NCI-H1105 treated with DMSO at 0.1 percent for 48 hours (cell line): ENCODE measurements at places on chromosomes 16 and 17.
A peak's percentile ranks its signal among the peaks of the same experiment; 100 is the strongest.

DNA sequence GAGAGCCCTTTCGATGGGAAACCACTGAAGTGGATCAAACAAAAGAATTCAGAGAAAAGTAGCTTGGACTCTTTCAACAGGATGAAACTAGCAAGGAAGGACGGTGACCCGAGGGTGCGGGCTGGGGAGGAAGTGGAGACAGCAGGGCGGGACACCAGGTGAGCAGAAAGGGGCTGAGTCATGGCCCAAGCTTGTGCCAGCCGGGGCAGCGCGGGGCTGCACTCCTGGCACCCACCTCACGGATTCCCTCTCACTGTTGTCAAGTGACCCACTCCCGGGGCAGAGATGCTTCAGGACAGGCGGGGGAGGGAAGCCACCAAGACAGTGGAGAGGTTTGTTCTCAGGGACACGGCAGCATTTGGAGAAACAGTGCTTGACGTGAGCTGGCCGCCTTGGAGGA is 10.7 kb upstream of the RNF222 start:
- DNase-seq: no peak

GRCh38 chr17:39737760-39738567 is at the start of gene GRB7:
Gene GRB7 (plus strand): TSS chr17:39737938. CDS start chr17:39742302, 4,364 bp downstream.
- DNase-seq: peak; percentile 80

DNA sequence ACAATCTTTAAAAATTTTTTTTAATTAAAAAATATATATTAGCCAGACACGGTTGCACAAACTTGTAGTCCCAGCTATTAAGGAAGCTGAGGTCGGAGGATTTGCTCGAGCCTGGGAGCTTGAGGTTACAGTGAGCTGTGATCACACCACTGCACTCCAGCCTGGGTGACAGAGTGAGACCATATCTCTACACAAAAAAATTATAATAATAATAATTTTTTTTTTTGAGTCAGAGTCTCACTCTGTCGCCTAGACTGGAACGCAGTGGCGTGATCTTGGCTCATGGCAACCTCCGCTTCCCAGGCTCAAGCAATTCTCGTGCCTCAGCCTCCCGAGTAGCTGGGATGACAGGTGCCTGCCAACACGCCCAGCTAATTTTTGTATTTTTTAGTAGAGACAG is 23.8 kb downstream of the LITAF start:
- DNase-seq: no peak

GRCh38 chr17:80829166-80829813 is 162.4 kb upstream of the CHMP6 start:
- no peak for DNase-seq

DNA sequence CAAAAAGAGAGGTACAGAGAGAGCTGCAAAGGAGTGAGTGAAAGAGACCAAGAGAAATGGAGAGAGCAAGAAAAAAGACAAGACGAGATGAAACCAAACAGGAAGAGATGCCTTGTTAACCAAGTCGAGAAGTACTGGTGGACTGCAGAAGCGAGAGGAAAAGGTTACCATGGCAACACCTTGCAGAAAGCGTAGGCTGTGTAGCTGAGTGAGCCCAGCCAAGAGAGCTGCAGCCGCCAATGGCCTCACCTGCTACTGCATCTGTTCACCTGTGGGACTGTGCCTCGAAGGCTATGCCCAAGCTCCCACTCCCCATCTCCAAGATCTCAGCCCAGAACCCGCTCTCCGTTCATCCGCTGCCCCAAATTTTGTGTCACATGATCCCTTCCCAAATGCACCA is 161.3 kb downstream of the SLC39A11 start:
- DNase-seq: peak; percentile 6

DNA sequence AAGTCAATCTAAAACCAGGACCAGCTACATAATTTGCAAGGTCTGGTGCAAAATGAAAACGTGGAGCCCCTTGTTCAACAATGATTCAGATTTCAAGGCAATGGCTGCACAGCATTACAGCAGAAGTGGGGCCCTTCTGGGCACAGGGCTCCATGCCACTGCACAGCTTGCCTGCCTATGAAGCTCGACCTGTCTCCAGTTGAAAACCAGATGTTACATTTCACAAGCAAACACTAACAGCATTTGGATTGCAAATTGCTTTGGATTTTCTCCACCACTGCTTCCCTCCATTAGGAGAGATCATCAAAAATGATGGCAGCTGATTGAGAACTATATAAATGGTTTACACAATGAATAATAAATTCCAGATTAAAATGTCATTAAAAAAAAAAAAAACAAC is 551.4 kb upstream of the ZFHX3 start:
- DNase-seq: no peak

- peak; percentile 78 for DNase-seq
Observed at GRCh38 chr16:2003827-2004641, 5.6 kb downstream of the ZNF598 start.

DNA sequence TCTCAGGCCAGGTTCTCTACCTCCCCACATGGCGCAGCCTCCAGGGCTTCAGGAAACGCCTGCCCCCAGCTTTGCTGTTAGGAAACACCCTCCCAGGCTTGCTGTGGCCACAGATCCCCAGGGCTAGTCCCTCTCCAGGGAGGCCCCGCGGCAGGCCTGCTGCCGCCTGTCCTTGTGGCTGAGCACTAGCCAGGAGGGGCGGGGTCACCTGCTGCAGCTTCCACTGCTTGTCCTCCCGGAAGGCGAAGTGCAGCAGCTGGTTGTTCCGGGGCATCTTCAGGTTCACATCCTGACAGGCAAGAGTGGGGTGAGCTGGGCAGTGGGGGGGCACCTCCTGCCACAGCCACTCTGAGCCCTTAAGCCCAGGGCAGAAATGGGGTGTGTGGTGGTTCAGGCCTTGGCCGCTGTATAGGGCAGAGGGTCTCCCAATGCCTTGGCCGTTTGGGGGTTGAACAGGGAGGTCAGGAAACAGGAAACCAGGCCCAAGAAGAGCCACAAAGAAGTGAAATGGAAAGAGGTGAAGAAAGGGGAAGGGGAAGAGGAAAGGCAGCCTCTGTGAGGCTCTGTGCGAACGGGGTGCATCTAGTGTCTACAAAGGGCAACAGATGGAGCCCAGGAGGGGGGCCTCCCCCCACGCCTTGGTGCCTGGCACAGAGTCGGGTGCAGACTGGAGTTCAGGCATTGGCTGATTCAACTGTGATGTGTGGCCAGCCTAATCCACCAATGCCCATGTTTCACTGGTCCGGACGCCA is 2.0 kb downstream of the ROGDI start:
- DNase-seq: no peak

DNA sequence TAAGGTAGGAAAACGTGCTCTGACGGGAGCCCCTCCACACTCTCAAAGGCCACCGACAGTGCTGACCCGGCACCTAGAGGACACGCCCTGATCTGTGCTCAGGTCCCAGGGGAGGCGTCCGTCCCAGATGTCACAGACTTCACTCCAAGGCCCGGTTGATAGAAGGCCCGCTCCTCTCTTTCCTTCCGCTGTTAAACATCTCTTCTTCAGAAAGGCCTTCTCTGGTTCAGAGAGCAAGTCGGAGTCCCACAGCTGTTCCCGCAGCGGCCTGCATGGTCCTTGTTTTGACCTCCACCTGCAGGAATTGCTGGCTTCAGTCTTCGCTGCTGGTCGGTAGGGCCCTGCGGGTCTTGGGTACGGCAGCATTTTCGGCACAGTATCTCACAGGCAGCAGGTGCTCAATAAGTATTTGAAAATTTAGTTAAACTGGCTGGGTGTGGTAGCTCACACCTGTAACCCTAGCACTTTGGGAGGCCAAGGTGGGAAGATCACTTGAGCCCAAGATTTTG is 88.5 kb downstream of the MRC2 start:
- DNase-seq: no peak

DNA sequence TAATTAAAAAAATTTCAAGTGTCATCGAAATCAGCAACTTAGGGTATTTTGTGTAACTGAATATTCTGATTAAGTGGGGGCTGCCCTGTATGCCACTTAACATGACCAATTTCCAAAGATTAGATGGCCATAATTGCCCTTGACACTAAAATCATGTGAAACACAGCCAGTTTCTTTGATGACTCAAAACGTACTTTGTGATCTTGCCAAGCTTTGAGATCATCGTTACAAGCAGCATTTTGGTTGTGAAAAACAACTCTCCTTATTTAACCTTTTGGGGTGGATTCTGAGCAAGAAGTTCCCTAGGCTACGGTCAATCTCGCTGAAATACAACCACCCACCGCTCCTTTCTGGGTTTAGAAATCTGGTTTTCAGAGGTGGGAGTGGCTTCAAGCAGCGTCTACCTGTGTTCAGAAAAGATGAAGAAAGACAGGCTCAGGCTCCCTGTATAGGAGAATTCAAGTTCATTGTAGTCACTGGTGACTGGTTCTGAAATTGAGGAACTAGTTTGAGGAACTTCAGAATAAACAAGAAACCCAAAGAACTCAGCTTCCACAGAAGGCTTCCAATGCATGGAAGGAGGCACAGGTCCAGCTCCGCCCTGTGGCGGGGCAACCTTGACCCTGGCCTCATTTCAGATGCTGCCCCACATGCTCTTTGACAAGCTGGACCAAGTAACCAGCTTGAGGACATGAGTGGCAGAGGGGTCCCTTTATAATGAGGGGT is 9.4 kb downstream of the MAP3K14 start:
- no peak for DNase-seq

GRCh38 chr16:50079397-50080140 is 13.8 kb downstream of the HEATR3 start:
- no peak for DNase-seq

GRCh38 chr16:13453325-13453724 is 466.6 kb upstream of the ERCC4 start:
- peak; percentile 92 for DNase-seq

DNA sequence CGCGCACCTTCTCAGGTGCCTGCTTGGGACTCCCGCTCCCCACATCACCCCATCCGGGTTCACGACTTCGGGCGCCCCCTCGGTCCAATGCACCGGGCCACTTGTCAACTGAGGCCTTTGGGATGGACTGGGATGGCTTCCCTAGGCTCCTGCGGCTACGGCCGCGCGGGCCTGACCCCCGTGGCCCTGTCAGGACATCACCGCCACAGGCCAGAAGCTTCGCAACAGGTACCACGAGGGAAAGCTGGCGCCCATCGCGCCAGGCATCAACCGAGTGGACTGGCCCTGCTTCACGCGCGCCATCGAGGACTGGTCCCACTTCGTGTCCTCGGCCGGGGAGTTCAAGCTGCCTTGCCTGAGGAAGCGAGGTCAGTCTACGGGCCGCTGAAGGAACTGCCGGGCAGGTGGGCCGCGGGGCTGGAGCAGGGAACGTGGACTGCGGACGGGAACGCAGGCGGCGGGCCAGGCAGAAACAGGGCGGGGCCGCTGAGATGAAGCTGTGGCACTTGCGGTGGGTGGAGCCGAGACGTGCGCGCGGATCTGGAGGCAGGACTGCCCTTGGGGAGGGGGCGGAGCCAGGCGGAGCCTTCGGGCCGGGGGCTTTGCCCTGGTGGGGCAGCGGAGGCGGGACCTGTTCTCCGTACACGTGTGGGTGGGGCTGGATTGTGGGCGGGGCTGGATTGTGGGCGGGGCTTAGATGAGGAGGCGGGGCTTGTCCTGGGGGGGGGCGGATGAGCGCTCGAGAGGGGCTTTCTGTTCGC is 13.7 kb upstream of the CNGB1 start:
- DNase-seq: no peak

- no peak for DNase-seq
Observed at GRCh38 chr17:80792373-80792781, 199.3 kb upstream of the CHMP6 start.

- DNase-seq: peak; percentile 34
Observed at GRCh38 chr17:38322156-38322779, 21.5 kb downstream of the GPR179 start.
